ENCODE measurements at places on chromosomes 13 and 19. TPM values are rescaled to one million over a fixed set of nuclear protein-coding genes. Genes with fewer than 3 reads are reported as not detected.

GRCh38 chr13:83738407-83738806 is 143.9 kb downstream of the SLITRK1 start:
- DNase-seq, result no peak

DNA sequence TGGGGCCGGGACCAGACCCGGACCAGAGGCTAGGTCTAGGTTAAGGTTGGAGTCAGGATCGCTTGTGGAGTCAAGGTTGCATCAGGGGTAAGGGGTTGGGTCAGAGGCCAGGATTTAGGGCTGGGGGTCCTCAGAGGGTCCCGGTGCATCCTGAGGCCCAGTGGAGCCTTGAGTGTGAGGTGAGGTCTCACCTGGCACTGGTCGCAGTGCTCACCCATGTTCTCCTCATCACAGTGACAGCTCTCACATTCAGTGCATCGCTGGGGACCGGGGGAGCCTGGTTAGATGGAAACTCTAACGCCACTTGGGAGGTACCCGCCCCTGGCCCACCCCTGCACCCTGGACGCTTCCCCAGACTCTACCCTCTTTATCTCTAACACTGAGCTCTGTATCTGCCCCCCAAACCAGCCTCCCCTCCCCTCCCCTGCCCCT is 3.1 kb downstream of the HRC start:
- no peak for DNase-seq

- no peak for DNase-seq
These were observed 85.3 kb downstream of the FLT1 start for GRCh38 chr13:28409648-28410047.

DNA sequence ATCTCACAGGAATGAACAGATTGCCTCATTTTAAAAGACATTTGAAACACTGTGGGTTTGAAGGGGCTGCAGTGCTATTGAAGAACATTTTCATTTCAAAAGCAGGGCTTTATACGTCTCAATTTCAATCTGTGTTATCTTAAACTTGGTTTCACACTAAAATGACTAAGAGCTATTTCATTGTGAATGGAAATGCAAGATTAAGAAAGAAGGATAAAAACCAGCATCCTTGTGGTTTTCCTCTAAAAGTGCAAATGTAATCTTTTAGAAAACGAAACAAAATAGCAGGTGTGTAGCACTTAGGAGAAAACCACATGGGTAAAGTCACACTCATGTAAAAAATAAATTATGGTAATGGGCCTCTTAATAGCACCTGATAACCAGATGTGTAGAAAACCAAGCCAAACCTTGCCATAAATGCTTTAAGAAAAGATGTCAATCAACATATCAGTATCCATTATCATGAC is 397.7 kb downstream of the GPC6 start:
- no peak for DNase-seq

DNA sequence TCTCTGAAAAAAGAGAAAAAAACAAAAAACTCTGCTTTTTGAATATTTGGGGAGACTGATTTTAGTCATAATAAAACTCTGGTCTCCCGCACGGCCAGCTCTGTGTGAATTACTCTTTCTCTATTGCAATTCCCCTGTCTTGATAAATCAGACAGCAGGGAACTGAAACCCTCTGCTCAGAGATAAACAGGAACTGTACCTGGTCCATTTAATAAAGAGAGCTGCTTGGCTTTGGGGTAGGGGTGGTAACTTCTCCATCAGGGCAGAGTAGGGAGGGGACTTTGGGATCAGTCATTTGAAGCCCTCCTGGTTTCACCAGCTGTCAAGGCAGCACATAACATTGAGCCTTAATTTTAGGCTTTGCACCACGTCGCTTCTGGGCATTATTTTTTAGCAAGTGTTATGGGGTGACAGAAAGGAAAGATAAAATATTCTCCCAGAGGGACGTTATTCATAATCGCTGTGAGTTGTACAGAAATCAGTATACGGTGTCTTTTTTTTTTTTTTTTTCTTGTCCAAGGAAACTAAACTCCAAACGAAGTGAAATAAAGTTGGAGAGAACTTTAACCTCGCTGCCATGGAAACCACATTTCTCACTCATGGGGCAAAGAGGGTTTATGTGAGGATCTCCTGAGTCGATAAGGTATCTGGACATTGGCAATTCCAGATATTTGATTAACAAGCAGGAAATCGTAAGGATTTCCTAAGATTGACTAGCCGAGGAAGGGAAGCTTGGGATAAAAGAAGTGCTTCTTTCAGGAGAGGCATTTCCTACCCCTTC is 99.0 kb upstream of the MRI1 start:
- no peak for DNase-seq

GRCh38 chr13:61777271-61777670 is 361.6 kb upstream of the PCDH20 start:
- peak; percentile 19 for DNase-seq

Gene OR10H4
- polyA plus RNA-seq, result not detected

Gene TLE6
- polyA plus RNA-seq, result 0.74 TPM

All from hindlimb muscle (tissue), 1 donor.